ENCODE measurements at places on chromosomes 11 and 22.

- DNase-seq = no peak
These were observed 2.1 kb downstream of the ADM start for GRCh38 chr11:10307022-10307399.

DNA sequence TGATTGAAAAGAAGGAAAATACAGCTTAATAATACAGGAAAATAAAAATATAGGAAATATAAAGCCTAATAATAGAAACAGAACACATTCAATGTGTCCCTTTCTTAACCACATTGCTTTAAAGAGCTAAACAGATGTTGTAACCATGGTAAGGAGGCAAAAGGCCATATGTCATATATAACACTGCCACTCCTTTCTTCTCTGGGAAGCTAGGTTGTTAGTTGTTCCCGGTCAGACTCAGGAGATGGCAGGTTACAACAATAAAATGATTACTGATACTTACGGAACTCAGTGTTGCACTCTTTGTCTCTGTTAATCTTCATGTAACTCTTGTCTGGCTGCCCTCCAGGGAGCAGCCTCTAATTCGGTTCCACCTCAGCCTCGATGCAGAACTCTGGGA, 134.7 kb upstream of the PGR start:
- DNase-seq = no peak

DNA sequence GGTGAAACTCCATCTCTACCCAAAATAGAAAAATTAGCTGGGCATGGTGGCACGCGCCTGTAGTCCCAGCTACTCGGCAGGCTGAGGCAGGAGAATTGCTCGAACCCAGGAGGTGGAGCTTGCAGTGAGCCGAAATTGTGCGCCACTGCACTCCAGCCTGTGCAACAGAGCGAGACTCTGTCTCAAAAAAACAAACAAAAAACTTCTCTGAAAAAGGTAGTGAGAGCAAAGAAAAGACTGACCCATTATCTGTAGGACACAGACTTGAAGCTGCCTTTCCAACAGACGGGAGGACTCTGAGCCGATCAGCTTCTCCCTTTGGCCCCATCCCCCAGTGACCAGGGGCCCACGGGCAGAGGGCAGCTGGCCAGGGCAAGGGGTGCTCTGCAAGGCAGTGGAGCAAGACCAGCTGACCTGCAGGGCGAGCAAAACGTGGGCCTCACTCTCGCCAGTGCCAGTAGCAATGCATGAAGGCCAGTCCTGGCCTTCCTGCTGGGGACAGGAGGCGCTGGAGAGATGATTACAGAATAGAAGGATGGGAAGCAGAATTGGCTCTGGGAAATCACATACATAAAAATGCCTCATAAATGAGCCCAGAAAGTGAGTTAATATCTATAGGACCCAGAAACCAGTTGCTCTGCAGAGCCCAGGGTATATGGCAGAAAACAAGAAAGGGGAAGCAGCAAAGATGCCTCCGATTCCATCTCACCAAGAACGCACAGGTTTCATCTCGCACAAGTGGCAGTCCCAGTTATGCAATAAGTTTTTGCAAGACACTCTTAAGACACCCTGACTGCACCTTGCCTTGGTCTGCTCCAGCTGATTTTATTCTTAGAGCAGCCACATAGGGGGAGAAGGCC, 2.8 kb downstream of the EHD1 start:
- DNase-seq = peak; percentile 38

DNA sequence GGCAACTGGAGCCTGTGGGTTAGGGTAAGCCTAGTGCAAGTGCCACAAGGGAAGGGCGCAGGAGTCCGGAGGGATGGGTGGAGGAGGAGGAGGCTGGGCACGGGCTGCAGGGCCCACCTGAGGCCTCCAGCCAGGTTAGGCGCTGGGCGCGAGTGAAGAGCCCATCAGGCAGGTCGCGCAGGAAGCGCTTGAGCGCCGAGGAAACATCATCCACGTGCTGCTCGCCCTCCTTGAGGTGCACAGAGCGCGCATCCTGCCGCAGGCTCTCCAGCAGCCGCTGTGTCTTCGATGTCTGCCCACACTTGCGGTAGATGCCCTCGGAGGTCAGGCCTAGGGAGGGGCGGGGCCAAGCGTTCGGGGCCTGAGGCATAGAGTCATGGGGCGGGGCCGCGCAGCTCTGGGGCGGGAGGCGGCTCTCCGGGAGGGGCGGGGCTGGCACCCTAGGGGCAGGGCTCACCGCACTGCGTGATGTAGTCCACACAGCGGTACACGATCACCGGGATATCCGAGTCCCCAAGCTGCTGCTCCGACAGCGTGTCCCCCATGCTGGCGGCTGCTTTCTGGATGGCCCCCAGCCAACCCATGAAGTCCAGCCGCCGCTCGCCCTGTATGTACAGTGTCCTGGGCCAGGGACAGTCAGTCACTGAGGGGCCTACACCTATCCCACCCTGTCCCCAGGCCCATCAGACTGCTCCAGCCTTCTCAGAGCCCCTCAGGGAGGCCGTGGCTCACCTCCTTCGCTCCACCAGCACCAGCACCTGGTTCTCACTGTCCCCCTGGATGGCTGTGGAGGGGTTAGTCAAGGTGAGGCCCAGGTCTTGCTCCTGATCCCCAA, 22.9 kb upstream of the PDE2A start:
- DNase-seq = no peak

- no peak for DNase-seq
These were observed 59.4 kb downstream of the BRD1 start for GRCh38 chr22:49768077-49768910.

DNA sequence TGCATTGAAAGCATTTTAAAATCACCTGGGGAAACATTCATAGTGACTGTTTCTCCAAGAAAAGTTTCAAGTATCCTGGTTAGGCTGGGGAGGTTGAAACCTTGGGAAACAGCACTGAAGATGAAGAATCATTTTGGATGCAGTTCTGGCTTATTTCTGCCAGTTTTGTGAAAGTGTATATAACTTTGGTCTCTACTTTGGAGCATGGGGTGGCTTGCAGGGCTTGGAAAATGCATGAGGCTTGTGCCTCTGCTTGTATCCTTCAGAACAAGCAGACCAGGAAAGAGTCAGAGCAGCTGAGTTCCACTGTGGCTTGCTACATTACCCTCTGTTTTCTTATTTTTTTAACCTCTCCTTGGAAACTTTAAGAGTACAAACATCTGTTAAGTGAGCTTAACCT, 19.5 kb downstream of the SLC5A12 start:
- no peak for DNase-seq

DNA sequence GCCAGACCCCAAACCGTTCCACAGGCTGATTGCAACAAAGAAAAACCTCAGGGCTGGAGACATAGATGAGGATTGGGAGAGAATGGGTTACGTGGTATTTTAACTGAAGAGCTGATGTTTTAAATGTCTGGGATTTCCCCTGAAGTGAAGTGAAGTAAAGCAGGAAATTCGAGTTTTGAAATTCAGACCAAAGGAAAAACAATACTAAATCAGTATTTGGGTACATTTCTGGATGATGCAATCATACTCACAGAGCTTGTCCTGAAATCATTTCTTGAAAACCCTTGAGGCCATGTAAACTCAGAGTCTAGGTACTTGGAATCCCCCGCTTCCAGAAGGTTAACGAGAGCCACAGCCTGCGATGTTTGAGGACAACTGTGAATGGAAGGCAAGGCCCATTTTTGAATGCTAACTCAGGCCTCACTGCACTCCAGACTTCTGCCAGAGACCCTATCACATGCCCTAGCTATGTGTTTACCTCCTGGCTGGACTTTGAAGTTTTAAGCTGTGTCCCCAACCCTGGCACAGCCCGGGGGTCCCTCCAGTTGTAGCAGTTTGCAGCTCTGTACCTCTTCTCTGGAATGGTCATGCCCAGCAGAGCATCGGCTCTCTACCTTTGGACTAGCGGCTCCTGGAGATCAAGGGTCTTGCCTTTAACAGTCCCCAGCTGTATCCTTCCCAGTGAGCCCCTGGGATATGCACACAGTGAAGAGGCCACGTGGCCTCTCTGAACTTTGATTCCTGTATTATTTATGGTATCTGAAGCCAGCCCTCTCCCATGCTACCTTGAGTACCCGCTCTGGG, 5.4 kb upstream of the FTH1 start:
- DNase-seq = no peak

DNA sequence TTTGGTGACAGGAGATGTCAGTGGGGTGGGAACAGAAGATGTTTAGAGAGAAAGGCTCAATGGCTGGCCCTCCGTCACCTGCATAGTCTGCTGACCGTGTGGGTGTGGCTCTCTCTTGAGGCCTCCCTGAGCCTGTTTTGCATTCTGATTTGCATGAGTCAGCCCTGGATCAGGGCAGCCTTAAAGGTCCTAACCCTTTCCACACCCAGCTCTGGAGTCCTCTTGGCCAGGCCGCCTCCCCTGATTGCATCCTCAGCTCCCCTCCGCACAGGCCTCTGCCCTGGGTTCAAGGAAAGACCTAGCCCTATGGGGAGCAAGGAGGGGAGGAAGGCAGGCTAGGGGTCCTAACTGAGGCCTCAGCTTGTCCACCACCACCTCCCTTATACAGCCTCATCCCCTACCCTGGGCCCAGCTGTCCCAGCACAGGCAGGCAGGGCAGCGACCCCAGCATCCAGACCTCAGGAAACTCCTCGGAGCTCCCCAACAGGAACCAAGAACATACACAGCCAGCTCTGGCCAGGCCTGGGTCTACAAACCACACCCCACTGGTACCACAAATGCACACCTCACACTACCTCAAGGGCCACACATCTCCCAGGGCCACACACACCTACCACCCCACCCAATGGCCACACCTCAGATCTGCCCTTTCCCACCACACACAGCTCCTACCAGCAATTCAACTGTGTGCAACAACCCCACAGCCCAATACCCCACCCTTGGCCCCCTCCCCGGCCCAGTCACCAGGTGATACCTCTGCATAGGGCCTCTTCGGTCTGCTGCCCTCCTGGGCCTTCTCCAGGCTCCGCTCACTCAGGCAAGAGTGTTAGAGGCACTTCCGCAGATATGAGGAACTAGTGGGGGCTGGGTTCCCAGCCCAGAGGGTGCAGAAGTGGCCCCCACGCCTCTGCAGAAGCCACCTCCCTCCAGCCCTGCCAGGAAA, 13.7 kb downstream of the ARAP1 start:
- peak; percentile 7 for DNase-seq

- no peak for DNase-seq
These were observed at the start of gene HEPHL1 for GRCh38 chr11:94020777-94021481. Gene HEPHL1, plus strand, starts transcription at chr11:94021354. Its CDS starts 15 bp downstream, at chr11:94021369.

DNA sequence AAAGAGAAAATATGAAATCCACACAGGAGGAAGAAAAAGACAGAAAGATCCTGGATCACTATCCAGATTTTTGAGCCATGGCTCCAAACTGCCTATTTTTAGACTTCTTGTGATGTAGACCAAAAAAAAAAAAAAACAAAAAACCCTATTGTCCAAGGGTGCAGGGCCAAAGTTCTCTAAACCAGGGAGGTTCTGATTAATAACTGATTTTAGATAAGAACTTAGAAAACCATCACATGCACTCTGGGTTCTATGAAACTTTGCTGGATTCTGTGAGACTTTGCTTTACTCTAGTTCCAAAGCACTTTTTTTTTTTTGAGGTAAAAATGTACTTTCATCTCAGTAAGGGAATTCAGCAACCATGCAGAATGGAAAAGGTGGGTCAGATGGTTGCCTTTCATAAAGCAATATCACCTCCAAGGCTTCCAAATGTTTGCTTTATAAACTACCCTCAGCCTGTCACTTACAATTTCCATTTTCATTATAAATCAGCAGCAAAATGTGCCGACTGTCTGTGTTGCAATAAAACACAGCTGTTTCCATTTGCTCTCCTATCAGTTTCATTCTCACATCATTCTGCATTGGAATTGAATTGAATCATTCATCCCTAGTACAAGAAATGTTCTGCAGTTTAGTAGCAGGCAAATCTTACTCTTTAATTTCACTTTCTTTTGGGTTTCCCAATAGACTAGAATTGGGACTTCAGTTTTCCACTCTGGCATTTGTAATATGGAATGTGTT, 1584.3 kb upstream of the RAG2 start:
- DNase-seq = no peak

- DNase-seq = no peak
These were observed 12.2 kb downstream of the TXN2 start for GRCh38 chr22:36469094-36469710.

DNA sequence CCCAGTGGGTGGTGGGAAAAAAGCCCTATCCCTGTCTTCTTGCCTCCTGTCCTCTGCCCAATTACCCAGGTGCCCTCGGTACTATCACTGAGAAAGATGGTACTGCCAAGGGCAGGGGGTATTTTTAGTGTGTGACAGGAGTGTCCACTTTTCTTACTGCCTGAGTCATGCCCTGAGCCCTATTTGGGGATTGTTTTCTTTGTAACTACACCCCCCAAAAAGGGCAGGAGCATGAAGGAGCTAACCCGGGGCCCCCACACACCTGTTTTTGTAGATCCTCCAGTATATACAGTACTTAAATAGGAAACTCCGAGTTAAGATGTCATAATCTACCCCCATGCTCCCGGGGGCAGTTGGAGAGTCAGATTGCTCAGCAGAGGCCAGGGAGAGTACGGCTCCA, 3.8 kb downstream of the SMTNL1 start:
- DNase-seq = no peak

- DNase-seq = no peak
These were observed 775.6 kb upstream of the CCDC90B start for GRCh38 chr11:84061726-84062125.

GRCh38 chr11:60875366-60876167, 8.2 kb downstream of the ZP1 start:
- no peak for DNase-seq

DNA sequence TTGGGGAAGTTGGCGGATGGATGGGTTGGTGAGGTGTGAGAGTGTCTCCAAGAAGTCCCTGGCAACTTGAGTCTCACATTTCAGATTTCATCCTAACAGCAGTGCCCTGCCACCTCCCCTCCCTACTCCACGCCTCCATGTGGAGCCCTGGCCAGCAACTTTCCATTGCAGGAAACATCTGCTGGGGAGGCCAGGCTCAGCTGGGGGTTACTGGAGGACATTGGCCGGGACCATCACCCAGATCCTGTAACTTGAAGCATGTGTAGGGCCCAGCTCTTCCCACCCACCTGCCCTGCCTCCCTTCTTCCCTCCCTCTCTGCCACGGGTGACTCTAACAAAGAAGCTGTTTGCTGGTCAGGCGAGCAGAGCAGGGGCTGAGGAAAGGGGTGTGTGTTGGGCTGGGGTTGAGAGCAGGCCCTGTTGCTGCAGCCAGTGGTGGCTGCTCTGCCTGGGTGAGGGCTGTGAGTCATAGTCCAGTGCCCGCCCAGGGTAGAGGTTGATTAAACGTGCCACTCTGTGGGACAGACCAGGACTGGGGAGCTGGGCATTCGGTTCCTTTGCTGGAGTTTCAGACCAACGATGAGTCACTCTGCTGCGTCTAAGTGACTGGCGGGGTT, 64.0 kb downstream of the SCN3B start:
- no peak for DNase-seq

- DNase-seq = no peak
These were observed 20.2 kb downstream of the LMO1 start for GRCh38 chr11:8243458-8243857.

- peak; percentile 22 for DNase-seq
These were observed 18.2 kb upstream of the OR6A2 start for GRCh38 chr11:6817694-6818093.

- DNase-seq = no peak
These were observed 27.4 kb downstream of the BID start for GRCh38 chr22:17746916-17747315.

Measured in C1 segment of cervical spinal cord (tissue), 14 donors.